ENCODE measurements at places on chromosomes 6 and 20.
A peak's percentile ranks its signal among the peaks of the same experiment; 100 is the strongest.

- no peak for DNase-seq
These were observed 32.8 kb downstream of the LAMA4 start for GRCh38 chr6:112221561-112221960.

DNA sequence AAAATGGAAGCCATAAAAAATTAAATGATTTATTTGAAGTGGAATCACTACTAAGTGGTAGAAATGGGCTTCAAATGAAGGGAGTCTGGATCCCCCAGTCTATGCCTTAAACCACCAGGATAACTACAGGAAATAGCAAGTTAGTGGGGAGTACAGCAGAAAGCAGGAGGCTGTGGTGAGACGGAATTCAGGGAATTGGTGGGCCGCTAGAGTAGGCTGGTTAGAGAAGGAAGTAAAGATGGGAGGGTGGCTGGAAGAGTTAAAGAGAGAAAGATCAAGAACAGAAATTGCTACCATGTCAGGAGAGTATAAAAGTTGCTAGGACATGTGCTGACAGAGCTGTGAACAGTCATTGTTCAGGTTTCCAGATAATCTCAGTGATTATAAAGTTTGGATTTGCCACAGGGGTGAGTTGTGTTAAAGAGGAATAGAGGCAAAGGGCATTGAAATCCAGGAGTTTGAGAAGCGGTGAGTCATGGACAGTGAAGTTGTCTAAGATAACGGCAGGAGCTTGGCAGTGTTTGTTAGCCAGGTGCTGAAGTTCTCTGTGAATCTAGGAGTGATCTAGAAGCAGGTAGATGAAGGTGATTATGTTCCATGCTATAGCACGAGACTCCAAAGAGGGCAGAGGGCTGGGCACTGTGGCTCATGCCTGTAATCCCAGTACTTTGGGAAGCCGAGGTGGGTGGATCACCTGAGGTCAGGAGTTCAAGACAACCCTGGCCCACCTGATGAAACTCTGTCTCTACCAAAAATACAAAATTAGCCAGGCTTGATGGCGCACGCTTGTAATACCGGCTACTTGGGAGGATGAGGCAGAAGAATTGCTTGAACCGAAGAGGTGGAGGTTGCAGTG, 13.7 kb upstream of the HINT3 start:
- no peak for DNase-seq

- peak; percentile 63 for DNase-seq
These were observed 18.0 kb upstream of the DEFB129 start for GRCh38 chr20:208942-209566.

- peak; percentile 30 for DNase-seq
These were observed 913 bp downstream of the BTN2A2 start for GRCh38 chr6:26383624-26384417.

- DNase-seq: no peak
These were observed 150.0 kb downstream of the QKI start for GRCh38 chr6:163564534-163564933.

- DNase-seq: no peak
These were observed 62.2 kb upstream of the CLDN20 start for GRCh38 chr6:155201461-155202226.

- DNase-seq: no peak
These were observed 7.2 kb downstream of the PRDM13 start for GRCh38 chr6:99613705-99614429.

- DNase-seq: no peak
These were observed 151.9 kb upstream of the ZNF184 start for GRCh38 chr6:27624694-27625262.

DNA sequence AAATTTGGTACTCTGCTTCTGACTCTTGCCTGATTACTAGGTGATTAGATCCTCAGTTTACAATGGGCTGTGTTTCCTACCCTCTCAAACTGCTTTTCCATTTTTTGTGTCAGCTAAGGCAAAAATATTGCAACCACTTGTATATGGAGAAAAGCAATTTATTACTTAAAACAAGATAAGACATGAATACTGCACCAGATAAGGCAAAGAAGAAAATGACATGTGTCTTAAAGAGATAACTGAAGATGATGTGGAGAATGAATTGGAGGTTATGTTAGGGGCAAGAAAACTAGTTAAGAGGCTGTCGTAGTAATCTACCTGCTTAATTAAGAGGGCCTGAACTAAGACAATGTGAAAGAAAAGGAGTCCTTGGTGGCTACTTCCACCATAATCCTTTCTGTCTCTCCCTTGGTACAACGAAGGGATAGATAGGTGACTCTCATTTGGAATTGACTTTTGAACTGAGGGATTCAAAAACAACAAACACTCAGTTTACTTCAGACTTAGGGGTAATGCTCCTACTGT, 16.3 kb upstream of the REV3L start:
- no peak for DNase-seq

DNA sequence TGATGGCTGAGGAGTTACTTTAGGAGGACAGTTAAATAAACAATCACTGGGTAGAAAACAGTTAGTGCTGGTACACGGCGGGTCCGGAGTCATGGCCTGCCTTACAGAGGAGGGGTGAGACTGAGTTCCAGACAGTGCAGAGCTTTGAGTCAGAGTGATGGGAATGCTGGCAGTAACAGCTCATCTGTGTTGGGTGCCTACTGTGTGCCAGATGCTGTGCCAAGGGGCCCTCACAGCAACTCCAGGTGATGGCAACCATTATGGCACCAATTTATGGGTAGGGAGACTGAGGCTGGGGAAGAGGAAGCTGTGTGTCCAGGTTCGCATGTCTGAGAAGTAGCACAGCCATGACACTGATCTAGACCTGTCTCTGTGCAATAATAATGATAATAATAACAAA, 132.6 kb downstream of the CEBPB start:
- DNase-seq: no peak

DNA sequence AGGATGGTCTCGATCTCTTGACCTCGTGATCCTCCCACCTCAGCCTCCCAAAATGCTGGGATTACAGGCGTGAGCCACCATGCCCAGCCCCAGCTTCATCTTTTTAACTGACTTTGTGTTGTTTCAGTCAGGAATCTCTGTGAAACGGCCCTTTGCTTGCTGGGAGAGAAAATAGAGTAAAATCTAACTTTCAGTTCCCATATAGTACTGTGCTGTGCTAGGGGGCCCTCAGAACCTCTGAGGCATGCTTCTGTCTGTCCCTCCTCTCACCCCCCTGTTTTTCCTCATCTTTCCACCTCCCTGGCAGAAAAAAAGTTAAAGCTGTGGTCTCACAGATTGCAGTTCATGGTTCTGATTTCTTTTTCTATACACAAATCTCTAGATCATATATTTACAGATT, 48.4 kb downstream of the LRP11 start:
- no peak for DNase-seq

- no peak for DNase-seq
These were observed 24.4 kb downstream of the SLC17A9 start for GRCh38 chr20:62976886-62977285.

- no peak for DNase-seq
These were observed 23.7 kb downstream of the RMND1 start for GRCh38 chr6:151428093-151428735.

- DNase-seq: peak; percentile 26
These were observed 1.0 kb downstream of the GMEB2 start for GRCh38 chr20:63625771-63626423.

GRCh38 chr6:140083375-140083774, 708.9 kb upstream of the CITED2 start:
- no peak for DNase-seq

GRCh38 chr6:93728150-93728549, 308.8 kb upstream of the EPHA7 start:
- DNase-seq: no peak

DNA sequence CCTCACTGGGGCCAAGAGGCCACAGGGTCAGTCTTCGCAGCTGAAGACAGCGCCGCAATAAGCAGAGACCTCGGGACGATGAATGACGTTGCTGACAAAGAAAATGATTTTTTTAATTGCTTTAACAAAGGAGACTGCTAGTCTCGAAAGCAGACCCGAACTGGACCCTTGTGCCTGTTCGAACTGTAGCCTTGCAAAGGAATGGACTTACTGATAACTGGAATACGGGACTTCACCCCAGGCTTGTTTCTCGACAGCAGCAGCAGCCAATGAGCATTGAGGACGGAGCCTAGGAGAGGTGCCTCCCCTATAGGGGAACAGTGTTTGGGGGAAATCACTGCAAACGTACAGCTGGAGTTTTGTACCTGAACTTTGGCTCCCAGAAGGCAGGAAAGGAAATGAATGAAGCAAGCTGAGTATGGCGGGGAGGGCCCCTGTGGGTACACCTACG, 1.3 kb upstream of the TAF4 start:
- DNase-seq: peak; percentile 40

- peak; percentile 57 for DNase-seq
These were observed 637 bp upstream of the HIVEP2 start for GRCh38 chr6:142945446-142946180.

DNA sequence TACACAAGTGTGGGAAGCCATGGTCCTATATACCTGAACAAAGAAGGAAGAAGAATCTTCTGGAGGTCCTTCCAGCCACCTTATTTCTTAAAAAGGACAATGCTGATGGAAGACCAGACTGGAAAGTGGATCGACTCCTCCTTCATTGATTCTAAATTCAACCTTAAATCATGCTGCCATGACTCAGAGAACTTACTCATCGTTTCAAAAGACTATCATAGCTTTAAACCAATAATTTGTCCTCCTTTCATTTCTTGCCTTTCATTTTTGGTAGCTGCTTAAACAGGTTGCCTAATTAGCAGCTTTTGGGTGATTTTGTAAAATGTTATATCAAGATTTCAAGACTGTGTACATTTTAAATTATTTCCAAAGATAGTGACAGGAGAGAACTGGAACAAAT, 60.8 kb downstream of the RTN4IP1 start:
- peak; percentile 11 for DNase-seq

GRCh38 chr6:155327326-155328073, 13.2 kb upstream of the TFB1M start:
- DNase-seq: peak; percentile 63

- no peak for DNase-seq
These were observed at the start of gene APOBEC2 for GRCh38 chr6:41053041-41053440. TSS of gene APOBEC2 (plus strand) at chr6:41053202. CDS start at chr6:41053348, 146 bp downstream.

GRCh38 chr6:24929242-24929641, 6.5 kb downstream of the RIPOR2 start:
- peak; percentile 68 for DNase-seq

DNA sequence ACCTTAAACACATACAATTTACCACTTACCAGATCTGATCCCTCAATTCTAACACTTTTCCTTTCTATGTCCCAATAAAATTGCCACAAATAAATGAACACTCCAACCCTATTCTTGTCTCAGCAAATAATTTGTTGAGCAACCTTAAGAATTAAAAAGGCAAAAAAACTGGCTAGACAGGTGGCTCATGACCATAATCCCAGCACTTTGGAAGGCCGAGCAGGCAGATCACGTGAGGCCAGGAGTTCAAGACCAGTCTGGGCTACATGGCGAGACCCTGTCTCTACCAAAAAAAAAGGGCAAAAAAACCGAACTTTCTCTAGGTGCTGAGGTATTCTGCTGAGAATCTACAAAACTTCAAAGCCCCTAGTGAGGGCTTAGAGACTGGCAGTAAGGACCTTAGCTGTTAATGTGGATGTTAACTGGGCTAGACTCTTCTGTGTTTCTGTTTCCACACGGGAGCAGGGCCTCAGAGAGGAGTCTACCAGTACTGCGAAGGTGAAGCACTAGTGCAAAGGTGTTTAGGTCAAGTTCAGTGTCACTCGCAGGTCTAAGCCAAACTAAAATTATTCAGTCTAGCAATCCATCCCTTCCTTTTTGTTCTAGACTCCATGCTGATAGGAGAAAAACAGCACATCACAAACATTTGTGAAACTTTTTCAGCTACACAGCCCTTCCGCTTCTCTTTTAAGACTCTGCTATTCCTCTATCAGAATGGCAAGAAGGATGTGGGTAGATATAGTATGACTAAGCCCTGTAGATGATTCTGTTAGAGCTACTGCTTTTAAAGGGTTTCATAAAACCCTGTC, 2.6 kb downstream of the FASTKD5 start:
- DNase-seq: peak; percentile 82

DNA sequence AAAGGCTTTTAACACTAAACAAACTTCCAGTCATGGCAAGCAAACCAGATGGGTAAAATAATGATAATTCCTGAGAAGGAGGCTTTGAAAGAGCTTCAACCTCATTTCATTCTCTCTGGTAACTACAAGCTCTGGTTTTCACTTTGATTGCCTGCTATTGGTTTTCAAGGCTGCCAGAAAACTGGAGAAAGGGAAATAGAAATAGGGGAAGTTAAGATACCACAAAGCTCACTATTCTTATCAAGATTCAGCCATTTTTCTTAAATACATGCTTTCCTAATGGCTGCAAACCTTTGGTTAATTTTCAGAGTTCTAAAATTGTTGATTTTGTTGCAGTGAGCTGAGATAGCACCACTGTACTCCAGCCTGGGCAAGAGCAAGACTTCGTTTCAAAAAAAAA, 42.5 kb upstream of the NELFCD start:
- no peak for DNase-seq

GRCh38 chr6:168160506-168161370, 81.7 kb upstream of the FRMD1 start:
- no peak for DNase-seq

GRCh38 chr6:116485559-116486184, 24.5 kb downstream of the CALHM6 start:
- no peak for DNase-seq

DNA sequence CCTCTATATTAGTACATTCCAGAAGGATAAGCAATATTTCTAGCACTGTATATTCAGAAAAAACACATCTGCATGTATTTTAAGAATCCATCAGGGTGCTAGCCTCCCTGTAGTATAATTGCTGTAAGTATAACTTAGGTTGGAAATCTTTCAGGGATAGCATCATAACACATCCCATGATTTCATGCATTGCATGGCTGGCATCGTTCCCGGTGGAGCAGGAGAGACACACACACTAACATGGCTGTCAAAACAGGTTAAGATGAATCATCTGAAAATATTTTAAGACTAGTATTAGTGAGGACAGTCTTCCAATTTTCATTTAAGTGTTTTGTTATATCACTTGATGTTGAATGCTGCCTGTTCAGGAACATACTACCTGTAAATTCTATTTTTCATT, 32.1 kb upstream of the CENPW start:
- DNase-seq: no peak

- DNase-seq: no peak
These were observed 63.6 kb downstream of the STK4 start for GRCh38 chr20:45029884-45030283.

- DNase-seq: no peak
These were observed 34.6 kb downstream of the GCNT2 start for GRCh38 chr6:10555625-10556309.

DNA sequence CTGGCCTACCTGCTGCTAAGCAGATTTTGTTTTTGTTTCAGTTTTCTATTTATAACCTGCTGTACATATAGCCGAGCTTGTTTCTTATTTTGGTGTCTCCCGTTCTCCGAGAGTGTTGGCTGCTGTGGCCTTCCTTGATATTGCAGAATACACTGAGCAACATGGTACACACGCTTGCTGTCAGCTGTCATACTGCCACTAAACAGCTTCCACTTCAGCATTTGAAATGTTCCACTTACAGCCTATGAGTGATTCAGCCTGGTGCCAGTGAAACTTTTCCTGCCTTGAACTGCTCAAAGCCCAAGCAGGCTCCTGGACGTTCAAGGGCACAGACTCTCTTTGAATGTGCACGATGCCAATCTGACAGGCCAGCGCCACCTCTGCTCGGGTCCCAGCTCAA, 87.1 kb downstream of the PSMG4 start:
- no peak for DNase-seq

- no peak for DNase-seq
These were observed 67.9 kb upstream of the GGTLC1 start for GRCh38 chr20:24056491-24056890.

Data from activated CD4-positive, alpha-beta T cell treated with anti-CD3 and anti-CD28 coated beads, Interleukin-10, Interleukin-2, amounts not matched to agents 100 ng/mL and 50 ng/mL, durations not matched to agents 16 hours and 8 hours (primary cell).